ENCODE measurements at places on chromosomes 12 and 14.

DNA sequence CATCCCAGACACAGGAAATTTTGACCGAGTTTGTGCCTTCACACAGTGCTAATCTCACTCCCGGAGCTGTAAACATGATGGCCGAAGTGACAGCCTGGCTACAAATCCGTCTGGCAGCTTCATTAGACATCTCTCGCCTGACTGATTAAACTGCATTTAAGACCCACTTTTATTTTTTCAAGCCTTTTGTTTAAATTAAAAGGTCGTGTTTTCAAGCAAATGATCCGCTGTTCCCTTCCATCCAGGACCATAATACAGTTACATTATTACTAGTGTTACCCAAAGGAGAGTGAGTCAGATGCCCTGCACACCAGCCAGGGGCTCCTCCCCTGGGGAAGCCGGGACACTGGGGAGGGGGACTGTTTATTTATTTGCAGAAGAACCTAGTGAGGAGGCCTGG lies 200.2 kb downstream of the EXOC5 start:
- no peak for DNase-seq

DNA sequence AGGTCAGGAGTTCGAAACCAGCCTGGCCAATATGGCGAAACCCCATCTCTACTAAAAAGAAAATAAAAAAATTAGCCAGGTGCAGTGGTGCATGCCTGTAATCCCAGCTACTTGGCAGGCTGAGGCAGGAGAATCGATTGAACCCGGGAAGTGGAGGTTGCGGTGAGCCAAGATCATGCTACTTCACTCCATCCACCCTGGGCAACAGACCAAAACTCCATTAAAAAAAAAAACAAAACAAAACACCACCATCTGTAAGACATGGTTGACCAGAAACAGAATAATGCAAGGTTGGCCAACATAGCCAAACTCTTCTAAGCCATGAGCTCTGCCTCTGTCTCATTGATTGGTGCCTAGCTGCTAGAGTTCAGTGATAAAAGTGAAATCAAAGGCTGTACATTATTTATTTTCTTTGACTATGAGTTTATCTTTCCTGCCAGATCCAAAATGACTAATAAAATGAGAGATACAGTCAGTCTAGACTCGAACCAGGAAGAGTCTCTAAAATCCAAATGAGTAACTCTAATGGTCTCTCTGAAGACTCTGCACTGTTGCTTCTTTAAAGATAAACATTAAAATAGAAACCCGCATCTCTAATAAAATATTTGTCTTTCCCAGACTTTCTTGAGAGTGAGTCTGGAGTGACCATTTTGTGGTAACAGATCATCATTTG lies 404.7 kb downstream of the DAD1 start:
- DNase-seq = no peak

GRCh38 chr12:3085341-3086139 lies 8.4 kb downstream of the TSPAN9 start:
- DNase-seq = no peak

DNA sequence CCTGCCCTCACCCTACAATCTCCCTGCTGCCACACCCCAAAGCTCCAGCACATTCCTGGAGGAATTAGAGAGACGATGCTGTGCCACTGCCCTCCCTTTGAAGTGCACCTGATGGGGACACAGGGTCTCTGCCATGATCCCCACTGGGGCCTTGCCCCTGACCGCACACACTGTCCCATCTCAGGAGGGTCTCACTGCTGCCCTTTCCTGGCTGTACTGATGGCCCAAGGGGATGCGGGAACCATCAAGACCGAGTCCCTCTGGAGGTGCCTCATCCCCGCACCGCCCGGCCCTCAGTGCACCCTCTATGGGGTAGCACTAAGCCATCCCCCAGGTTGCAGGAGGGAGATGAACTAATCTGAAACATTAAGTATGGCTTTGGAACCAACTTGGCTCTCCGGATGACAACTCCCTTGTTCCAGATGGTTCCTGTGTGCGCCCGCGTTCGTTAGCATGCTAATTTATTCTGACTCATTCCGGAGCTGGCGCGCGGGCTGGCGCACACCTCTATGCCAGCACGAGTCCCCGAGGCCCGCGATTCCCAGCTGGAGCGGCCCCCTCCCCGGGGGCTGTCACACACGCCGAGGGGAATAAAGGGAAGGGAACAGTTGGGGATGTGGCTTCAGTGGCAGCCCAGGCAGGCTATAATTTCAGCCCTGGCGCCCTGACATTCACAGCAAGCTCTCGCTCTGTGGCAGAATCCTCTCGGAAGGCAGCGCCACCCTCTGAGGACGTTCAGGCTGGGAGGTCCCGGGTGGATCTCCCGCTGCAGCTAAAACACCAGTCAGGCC lies 34.2 kb upstream of the C14orf180 start:
- no peak for DNase-seq

- DNase-seq = no peak
Measured at GRCh38 chr12:94593822-94594442, 56.4 kb downstream of the TMCC3 start.
